ENCODE measurements at places on chromosomes 2 and 18.
A peak's percentile ranks its signal among the peaks of the same experiment; 100 is the strongest.

- no peak for DNase-seq
Observed at GRCh38 chr2:100418406-100418962, 1.0 kb upstream of the CHST10 start.

DNA sequence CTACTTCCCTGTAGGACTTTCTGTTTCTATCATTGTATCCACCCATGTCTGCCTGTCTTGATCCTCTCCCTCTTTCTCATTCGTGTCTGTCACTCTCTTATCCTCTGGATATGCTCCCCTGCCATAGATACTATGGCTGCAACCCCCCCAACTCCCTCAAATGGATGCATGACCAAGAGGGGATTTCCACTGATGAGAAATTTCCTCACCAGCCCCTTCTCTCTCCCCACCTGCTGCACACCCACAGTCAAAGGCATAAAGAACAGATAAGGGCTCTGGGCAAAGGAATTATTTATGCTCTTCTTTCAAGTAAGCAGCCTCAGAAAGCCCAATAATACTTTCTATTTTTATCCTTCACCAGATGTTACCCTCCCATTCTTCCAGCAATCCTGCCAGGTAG, 121.3 kb downstream of the FOXI3 start:
- no peak for DNase-seq

GRCh38 chr18:10404168-10404567, 50.3 kb upstream of the APCDD1 start:
- peak; percentile 73 for DNase-seq

GRCh38 chr2:20649576-20649975, 1.3 kb downstream of the HS1BP3 start:
- no peak for DNase-seq

DNA sequence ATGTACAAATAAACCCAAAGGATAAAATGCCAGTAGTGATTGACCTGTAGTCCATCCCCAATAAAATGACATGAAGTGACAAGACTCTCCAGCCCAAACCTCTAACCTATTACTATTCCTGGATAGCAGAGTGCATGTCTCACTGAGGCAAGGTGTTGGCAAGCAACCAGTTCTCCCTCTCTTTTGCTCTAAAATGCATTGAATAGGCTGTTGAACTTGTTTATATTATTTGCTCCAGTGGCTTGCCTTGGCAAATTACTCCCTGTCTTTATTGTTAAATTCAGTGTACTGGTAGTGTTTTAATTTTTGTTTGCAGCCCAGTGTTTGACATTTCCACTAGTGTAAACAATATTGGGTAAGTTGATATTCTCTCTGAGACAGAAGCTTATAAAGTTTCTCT, 70.5 kb downstream of the CSRNP3 start:
- DNase-seq = peak; percentile 12

- no peak for DNase-seq
Observed at GRCh38 chr2:36173760-36174404, 181.7 kb upstream of the CRIM1 start.

DNA sequence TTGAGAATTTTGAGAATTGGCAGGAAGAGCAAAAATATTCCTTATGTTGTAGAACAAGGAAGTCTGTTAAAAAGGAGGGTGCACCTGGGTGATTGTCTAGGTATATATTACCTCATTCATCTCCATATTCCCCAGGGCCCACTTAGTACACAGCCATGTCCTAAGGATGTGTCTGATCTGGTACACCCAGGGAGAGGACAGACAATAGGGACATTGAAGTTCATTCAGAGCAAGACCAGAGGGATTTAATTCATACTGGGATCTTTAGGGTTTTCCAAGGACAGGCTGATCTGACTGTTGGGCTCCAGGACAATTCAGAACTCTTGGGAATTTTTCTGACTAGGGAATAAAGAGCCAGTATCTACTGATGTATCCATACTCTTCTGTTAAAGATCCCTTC, 112.1 kb downstream of the PHLPP1 start:
- no peak for DNase-seq

- no peak for DNase-seq
Observed at GRCh38 chr2:27025281-27025800, 7.4 kb upstream of the TMEM214 start.

DNA sequence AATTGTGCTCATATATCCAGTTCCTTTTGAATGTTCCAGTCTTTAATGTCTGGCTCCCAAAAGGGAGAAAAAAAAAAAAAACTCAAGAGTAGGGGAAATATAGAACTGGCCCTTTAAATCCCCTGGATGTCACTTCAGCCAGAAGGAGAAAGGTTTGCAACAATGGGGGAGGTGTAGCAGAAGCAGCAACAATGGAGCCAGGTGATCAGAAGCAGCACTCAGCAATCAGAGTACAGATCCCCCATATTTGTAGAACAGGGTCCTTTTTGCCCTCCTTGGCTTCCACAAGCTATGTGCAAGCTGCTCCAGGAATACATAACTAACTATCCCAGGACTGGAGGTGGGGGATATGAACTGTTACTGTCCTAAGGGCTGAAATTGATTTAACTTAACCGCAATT, 25.8 kb upstream of the ZNF397 start:
- no peak for DNase-seq

GRCh38 chr2:7835693-7836680, 845.9 kb upstream of the ID2 start:
- DNase-seq = no peak

GRCh38 chr2:136019825-136020224, 34.4 kb upstream of the DARS1 start:
- no peak for DNase-seq

GRCh38 chr18:57900906-57901435, 97.9 kb upstream of the ATP8B1 start:
- DNase-seq = no peak

GRCh38 chr2:235224410-235224809, 269.4 kb upstream of the AGAP1 start:
- DNase-seq = no peak

- DNase-seq = no peak
Observed at GRCh38 chr2:230085201-230085600, 16.5 kb upstream of the SLC16A14 start.

- DNase-seq = no peak
Observed at GRCh38 chr2:237365671-237366070, 48.3 kb downstream of the COL6A3 start.

DNA sequence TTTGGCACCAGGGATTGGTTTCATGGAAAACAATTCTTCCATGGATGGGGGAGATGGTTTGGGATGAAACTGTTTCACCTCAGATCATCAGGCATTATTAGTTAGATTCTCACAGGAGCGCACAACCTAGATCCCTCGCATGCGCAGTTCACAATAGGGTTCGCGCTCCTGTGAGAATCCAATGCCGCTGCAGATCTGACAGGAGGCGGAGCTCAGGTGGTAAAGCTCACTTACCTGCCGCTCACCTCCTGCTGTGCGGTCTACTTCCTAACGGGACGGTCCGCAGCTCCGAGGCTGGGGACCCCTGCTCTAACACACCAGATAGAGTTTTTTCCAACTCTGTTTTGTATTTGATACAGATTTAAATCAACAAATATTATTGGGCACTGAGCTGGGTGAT, 286.5 kb downstream of the MTX2 start:
- no peak for DNase-seq

DNA sequence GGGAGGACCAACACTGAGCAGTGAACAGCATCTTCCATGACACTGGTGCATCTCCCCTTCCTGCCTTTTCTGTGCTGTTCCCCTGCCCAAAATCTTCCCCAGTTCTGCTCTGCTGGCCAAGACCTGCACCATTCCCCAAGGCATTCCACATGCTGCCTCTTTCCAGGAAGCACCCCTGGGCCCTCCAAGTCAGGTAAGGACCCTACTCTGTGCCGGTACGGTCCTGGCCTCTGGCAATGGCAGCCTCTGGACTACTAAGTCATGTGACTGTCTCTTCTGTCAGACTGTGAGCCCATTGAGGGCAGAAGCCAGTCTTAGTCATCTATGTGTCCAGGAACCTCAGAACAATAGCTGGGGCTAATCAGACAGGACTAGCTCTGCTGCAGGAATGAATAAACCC, 282.0 kb downstream of the MYCN start:
- no peak for DNase-seq

GRCh38 chr18:36064027-36064808, 3.1 kb downstream of the RPRD1A start:
- DNase-seq = no peak

DNA sequence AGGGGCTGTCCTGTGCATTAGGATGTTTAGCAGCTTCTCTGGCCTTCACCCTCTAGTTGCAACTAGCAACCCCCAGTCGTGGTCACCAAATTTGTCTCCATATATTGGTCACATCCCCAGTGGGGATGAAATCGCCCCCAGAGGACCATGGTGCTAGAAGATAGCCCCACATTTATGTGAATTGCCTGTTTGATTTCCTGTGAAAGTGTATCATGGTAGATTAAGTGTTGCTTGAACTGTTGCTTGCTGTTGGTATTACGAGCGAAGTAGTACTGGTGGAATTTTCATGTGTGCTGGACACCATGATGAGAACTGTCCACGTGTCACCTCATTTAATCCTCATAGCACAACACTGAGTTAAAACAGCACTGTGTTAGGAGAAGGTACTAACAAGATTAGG, 59.4 kb downstream of the TSPYL6 start:
- DNase-seq = no peak

GRCh38 chr18:3528231-3528630, 78.3 kb downstream of the TGIF1 start:
- DNase-seq = no peak

- no peak for DNase-seq
Observed at GRCh38 chr2:66080127-66080526, 354.8 kb upstream of the MEIS1 start.

DNA sequence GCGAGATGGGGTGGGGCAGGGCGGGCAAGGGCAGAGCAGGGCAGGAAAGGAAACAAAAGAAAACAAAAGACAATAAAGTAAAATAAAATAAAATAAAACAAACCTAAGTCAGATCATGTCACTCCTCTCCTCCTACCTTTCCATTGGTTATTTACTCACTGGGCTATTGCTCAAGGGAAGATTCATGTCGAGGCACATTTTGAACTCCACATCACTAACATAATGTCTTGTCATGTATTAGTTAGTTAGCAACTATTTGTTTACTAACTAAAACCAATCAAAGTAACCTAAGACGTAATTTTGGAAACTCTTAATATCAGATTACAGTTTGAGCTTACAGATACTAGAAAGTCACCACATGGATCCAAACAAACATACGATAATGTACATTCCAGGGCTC, 2.2 kb downstream of the C1D start:
- DNase-seq = no peak

DNA sequence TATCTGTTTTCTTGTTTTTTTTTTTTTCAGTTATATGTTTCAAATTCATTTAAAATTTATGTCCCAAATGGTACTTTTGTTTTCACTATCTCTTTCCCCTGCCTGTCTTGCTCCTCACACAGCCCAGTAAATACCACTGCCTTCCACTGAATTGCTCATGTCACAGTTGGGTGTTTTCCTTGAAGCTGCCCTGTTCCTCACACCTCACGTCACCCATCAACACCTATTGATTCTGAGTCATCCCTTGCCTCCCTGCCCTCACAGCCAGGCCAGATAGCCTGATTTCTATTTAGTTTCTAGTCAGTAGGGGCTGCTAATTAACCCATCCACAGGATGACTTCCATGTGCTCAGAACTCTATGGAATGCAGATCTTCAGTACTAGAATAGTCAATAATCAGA, 25.3 kb downstream of the FSHR start:
- no peak for DNase-seq

DNA sequence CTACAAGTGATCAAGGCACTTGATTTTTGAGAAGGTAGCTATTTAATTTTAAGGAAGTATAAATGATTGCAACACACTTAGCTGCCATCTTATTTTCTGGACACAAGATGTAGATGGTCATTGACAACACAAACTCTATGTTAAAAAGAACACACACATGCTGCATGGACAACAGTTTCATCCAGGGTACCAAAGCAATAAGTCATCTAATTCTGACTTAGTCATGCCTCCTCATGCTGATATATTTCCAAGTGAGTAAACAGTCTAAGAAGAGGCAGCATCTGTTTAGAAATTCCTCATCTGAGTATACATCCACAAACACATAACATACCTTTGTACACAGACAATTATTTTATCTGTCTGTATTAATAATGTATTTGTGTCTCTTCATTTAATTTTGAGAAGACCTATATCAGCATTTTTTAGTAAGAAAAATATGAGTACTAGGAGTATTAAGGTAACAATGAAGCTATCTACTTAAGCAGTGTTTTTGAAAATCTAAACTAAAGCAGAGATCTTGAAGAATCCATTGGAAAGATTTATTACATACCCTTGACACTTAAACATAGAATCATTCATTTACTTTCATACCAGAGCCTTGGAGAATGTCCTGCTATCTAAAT, 84.9 kb downstream of the SCN1A start:
- DNase-seq = no peak

- DNase-seq = no peak
Observed at GRCh38 chr2:129059476-129059875, 740.8 kb upstream of the HS6ST1 start.

DNA sequence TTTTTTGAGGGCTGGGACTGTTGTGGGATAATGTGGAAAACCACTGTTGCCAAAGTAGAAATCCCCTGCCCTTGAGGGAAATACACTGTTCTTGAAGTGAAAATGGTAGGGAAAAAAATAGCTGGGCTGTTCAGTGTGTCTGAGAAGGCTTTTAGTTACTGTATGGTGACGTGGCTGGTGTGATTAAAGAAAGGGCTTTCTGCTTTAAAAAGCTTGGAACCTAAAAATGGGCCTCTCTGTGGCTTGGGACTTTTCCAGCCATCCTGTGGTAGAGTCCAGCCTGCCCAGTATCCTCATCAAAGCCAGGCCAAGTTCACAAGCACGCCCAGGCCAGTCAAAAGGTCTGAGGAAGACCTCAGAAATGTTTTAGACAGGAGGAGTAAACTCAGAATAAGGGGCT, 6.8 kb downstream of the MGAT5 start:
- DNase-seq = no peak

DNA sequence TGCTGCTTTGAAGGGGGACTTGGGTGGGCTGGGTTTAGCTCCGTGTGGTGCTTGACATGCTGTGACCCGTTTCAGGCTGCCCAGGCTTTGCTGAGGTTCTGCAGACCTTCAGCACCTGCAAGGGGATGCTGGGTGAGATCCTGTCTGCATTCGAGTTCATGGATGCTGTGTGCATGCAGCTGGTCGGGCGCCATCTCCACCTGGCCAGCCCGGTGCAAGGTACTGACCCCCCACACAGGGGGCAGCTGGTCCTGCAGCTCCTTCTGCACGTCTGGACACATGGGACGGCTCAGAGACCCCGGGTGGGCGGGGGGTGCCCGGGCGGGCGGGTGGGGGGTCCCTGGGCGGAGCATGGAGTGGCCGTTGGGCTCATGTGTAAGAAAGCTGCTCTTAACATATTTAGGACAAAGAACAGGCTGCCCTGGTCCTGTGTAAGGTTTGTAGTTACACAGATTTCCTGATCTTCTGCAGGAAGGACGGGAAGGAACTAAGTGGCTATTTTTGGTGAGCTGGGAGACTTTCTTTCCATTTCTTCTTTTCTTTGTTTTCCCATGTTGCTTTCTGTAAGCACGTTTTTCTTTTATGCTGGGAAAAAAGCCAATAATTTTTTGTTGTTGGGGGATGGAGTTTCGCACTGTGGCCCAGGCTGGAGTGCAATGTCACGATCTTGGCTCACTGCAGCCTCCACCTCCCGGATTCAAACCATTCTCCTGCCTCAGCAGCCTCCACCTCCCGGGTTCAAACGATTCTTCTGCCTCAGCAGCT, 15.8 kb downstream of the D2HGDH start:
- DNase-seq = no peak

- no peak for DNase-seq
Observed at GRCh38 chr18:67577386-67577785, 60.9 kb upstream of the DSEL start.

GRCh38 chr2:191758518-191759507, 80.9 kb downstream of the NABP1 start:
- peak; percentile 19 for DNase-seq

GRCh38 chr2:180653481-180653880, 326.9 kb upstream of the UBE2E3 start:
- DNase-seq = no peak

GRCh38 chr18:8367217-8367988, 241.8 kb upstream of the RAB12 start:
- peak; percentile 9 for DNase-seq
